ENCODE measurements at places on chromosomes 6 and 20.

- peak overlapping the region; percentile 89 for H3K4me3 ChIP-seq
- H3K36me3 ChIP-seq = peaks cover 4% of the 10 kb centered on the region
- DNase-seq = no peak
- no peaks in the 10 kb centered on the region for H3K27me3 ChIP-seq
- H3K27ac ChIP-seq = peak overlapping the region; percentile 10
Measured at GRCh38 chr20:64062276-64062595, 762 bp upstream of the TCEA2 start.

DNA sequence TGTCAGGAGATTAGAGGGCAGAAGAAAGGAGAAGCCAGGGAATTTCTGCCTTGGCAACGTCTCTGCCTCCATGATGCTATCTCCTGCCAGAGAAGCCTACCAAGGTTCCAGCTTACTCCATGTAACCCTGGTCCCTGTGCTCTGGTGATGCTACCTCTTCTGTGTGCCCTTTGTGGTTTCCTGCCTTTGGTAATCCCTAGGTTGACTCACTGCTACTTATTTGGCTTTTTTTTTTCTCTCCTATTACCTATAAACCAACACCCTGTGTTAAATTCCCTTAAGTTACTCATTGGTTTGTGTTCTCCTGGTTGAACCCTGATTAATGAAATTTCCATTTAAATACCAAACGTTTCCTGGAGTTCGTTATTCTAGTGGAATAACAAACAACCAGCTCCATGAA is 527.8 kb upstream of the FLRT3 start:
- DNase-seq = no peak
- H3K4me3 ChIP-seq = no peak overlapping the region
- H3K27me3 ChIP-seq = no peaks in the 10 kb centered on the region
- no peak overlapping the region for H3K27ac ChIP-seq

GRCh38 chr6:37657112-37657886 is 40.4 kb downstream of the MDGA1 start:
- no peak for DNase-seq
- H3K4me3 ChIP-seq = no peak overlapping the region
- no peak overlapping the region for H3K27ac ChIP-seq
- peaks cover 7% of the 10 kb centered on the region for H3K36me3 ChIP-seq
- H3K4me1 ChIP-seq = no peaks in the 10 kb centered on the region

DNA sequence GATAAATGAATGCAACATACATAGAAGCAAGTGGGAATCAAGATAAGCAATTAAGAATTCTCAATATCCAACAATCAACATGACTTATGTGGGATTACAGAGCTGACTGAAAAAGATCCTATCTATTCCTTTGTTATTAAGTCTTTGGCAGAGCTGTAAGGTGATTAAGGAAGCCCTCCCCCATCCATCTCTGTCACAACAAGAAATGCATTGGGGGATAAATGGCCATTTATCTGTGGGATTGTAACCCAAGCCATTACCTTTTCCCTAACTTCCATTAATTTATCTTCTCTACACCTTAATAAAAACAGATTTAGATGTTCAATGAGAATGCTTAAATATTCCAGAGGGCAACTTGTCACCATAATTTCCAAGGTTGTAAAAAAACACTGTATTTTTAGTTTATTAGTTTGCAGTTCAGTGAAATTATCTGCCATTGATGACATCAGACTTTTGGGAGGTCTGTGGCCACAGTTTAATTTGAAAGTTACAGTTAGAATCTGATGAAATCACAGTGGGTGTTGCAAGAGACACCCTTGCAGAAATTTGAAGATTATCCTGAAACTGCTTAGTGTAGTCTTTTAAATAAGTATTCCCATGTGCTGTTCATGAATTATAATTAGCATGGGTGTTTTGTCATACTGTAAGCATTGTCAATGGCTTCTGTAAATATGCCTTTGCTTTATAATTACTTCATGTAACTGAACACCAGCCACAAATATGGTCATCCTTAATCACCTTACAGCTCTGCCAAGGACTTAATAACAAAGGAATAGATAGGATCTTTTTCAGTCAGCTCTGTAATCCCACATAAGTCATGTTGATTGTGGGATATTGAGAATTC is 49.4 kb upstream of the FYN start:
- no peaks in the 10 kb centered on the region for H3K27me3 ChIP-seq
- H3K27ac ChIP-seq = no peak overlapping the region
- no peak overlapping the region for H3K4me3 ChIP-seq
- H3K4me1 ChIP-seq = peaks cover 27% of the 10 kb centered on the region

- H3K27me3 ChIP-seq = peaks cover 30% of the 10 kb centered on the region
- DNase-seq = peak; percentile 36
- no peak overlapping the region for H3K4me3 ChIP-seq
Measured at GRCh38 chr6:36357872-36358225, 21.2 kb upstream of the BNIP5 start.

DNA sequence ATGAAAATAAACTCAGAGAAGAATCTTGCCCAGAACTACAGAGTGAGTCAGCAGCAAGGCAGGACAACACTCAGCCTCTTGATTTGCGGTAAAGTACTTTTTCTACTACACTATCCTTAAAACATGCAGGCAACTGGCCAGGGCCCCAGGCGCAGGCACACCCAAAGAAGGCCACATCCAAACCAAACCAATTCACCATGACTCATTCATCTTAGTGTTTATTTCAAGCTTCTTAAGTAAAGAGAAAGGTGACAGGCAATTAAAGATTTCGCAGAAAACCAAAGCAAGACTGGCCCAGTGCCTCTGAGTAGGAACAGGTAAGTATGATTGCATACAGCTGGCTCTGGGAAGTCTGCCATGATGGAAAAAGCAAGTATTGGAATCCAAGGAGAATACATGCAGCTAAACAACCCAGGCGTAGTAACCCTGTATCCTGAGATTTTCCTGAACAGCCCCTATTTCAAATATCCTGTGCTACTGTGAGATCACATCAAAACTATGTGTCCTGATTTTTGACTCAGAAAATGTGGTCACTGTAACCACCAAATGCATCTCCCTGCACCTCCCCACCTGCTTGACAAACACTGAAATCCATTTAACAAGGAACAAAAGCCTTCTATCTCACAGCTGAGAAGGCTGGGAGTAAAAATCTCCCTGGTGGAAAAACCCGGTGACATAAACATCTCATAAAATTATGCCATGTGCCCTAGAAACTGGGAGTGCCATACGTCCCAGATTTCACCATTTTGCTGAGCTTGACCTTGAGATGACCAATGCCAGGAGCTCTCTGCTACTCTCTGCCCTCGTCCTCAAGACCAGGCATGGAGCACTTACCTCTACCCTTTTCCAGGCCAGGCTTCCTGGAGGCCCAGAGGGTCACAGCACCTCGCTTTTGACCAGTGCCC is 12.4 kb downstream of the WFDC3 start:
- H3K36me3 ChIP-seq = no peaks in the 10 kb centered on the region
- peak; percentile 7 for DNase-seq
- H3K4me1 ChIP-seq = peaks cover 15% of the 10 kb centered on the region

GRCh38 chr6:161227004-161227960 is 46.6 kb downstream of the AGPAT4 start:
- no peak for DNase-seq
- H3K36me3 ChIP-seq = peaks cover 31% of the 10 kb centered on the region
- peak overlapping the region; percentile 79 for H3K4me3 ChIP-seq
- no peaks in the 10 kb centered on the region for H3K27me3 ChIP-seq
- H3K4me1 ChIP-seq = peaks cover 53% of the 10 kb centered on the region
